ENCODE measurements at places on chromosomes 3 and 15.

- DNase-seq, result no peak
These were observed 276.8 kb downstream of the PYDC2 start for GRCh38 chr3:191737742-191738141.

GRCh38 chr3:109640146-109640652 lies 302.9 kb upstream of the DPPA4 start:
- DNase-seq, result no peak

DNA sequence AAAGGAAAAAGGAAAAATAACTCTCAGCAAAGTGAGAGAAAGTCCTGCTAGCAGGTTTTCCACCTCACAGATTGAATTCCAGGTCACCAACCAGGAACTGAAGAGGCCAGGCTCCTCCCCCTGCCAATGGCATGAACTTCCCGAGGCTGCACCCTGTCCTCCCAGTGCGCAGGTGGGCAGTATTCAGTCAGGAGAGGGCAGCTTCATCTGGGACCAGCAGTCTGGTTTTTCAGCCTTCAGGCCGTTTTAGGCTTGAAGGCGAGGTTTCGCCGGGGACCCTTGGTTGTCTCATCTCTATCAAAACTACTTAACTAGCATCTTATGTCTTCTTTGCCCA lies 41.2 kb downstream of the TRAT1 start:
- no peak for DNase-seq

GRCh38 chr3:130772129-130772528 lies 25.5 kb upstream of the PIK3R4 start:
- DNase-seq, result no peak

GRCh38 chr3:156792945-156793344 lies 33.2 kb upstream of the LEKR1 start:
- DNase-seq, result no peak

All from common myeloid progenitor, CD34-positive (primary cell).